CD8-positive, alpha-beta memory T cell (primary cell): ENCODE measurements at places on chromosomes 2 and 18. TPM values are rescaled to one million over a fixed set of nuclear protein-coding genes. Genes with fewer than 3 reads are reported as not detected.

The CIB4 gene
- not detected for total RNA-seq

The PDIA6 gene
- total RNA-seq, result 178 TPM

The SERPINB5 gene
- not detected for total RNA-seq

The SERPINE2 gene
- 5.0 TPM for total RNA-seq

The UGT1A10 gene
- not detected for total RNA-seq

The RUFY4 gene
- total RNA-seq, result not detected

The M1AP gene
- total RNA-seq, result not detected

The L3MBTL4 gene
- 0.18 TPM for total RNA-seq

The ARHGEF4 gene
- 0.51 TPM for total RNA-seq

The HNMT gene
- 0.78 TPM for total RNA-seq

The CLEC4F gene
- total RNA-seq, result not detected

The SCN3A gene
- not detected for total RNA-seq

The NTSR2 gene
- not detected for total RNA-seq

The SCN2A gene
- total RNA-seq, result not detected

The FNDC4 gene
- total RNA-seq, result 0.15 TPM

The CAPN14 gene
- 0.40 TPM for total RNA-seq

The CDH2 gene
- not detected for total RNA-seq

The RGPD8 gene
- 15.5 TPM for total RNA-seq

The TACR1 gene
- total RNA-seq, result not detected
